NCI-H1105 (cell line): ENCODE measurements at places on chromosomes 7 and 10.
A peak's percentile ranks its signal among the peaks of the same experiment; 100 is the strongest.

DNA sequence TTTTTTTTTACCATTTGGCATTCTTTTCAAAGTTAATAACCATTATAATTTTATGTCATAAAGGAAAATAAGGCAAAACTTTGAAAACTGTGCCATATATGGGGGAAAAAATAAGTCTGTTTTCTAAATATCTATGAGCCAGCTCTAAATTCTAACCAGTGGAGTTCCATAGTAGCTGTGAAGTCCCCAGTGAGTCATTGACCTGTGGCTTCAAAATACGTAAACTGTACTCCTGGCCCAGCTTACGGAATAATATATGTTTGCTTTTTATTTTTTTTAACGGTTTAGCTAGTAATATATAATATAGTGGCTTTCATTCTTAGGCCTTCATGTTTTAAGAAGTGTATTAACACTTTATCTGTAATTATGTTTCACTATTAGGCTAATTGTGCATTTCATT lies 20.5 kb downstream of the ZRANB1 start:
- no peak for DNase-seq

DNA sequence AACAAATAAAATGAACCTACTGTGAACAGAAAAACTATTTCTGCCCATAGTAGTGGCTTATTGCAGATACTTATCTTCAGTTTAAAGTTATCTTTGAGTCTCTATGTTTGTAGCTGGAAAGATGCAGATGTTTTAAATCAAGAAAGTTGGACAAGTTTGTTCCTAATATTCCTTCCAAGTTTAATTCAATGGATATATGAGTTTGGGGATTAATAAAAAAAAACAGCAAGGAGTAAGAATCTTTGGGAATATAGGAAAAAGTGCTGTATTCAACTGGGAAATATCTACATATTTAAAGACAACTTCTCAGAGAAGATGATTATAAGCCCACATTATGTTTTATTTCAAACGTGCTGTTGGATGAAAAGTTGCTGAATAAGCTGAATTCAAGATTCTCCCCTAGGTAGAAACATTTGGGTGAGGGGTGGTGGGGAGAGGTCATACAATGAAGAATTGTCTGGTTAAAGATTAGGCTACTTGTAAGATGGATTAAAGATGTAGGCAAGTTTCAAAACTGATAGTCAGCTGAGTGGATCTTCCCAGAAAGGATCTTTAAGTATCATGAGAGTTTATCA lies 1135.2 kb downstream of the CNTNAP2 start:
- no peak for DNase-seq

- DNase-seq = peak; percentile 32
Measured at GRCh38 chr10:59709395-59710125, at the start of gene SLC16A9. Gene SLC16A9 (minus strand): TSS chr10:59709850. CDS start chr10:59684291, 25,559 bp downstream.

DNA sequence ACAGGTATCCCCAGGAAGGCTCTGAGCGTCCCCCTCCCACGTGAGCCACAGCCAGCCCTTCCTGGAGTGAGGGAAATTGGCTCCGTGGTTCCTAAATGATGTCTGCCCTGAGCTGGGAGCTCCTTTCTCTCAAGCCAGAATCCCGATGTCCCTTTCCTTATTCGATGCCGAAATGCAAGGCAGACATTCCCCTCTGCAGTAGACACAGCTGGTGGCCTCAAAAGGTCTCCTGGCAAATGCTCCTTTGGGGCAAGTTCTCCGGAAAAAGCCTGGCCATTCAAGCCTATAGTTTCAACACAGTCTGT lies 98.9 kb downstream of the HIP1 start:
- DNase-seq = no peak

GRCh38 chr10:127854769-127855590 lies 37.8 kb downstream of the CLRN3 start:
- no peak for DNase-seq

DNA sequence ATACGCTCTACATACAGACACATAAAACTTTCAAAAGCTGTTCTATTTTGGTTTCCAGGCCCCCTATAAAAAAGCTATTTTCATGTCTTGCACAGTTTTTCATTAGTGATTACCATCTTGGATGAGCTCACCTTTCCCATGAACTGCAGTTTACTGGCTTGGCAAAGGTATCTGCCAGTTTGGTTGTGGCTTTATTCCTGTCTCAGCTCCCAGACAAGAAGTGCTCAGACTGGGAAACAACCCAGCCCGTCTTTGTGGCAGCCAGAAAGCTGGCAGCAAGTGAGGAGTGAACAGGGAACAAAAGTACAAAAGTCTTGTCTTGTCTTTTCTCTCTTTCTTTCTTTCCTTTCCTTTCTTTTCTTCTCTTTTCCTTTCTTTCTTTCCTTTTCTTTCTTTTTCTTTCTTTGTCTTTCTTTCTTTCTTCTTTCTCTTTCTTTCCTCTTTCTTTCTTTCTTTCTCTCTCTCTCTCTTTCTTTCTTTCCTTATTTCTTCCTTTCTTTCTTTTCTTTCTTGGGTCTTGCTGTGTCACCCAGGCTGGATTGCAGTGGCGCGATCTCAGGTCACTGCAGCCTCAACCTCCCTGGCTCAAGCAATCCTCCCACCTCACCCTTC lies 138.8 kb downstream of the CFAP58 start:
- DNase-seq = no peak

DNA sequence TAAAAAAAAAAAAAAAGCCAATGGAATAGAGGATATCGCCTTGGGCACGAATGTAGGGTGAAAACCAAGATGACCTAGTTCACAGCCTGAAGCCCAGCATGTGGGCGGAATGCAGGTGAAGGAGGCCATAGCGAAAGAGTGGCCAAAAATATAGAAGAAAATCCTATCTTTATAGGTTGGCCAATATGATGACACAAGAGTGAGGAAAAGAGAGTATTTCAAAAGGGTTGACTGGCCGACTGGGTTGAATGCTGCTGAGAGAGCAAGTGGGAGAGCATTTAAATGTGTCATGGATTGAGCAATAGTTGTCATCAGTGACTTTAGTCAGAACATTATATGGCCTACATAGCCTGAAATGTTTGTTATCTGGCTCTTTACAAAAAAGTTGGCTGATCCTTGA lies 17.2 kb upstream of the GLI3 start:
- no peak for DNase-seq

- no peak for DNase-seq
Measured at GRCh38 chr7:610141-610530, 90.5 kb upstream of the PDGFA start.

DNA sequence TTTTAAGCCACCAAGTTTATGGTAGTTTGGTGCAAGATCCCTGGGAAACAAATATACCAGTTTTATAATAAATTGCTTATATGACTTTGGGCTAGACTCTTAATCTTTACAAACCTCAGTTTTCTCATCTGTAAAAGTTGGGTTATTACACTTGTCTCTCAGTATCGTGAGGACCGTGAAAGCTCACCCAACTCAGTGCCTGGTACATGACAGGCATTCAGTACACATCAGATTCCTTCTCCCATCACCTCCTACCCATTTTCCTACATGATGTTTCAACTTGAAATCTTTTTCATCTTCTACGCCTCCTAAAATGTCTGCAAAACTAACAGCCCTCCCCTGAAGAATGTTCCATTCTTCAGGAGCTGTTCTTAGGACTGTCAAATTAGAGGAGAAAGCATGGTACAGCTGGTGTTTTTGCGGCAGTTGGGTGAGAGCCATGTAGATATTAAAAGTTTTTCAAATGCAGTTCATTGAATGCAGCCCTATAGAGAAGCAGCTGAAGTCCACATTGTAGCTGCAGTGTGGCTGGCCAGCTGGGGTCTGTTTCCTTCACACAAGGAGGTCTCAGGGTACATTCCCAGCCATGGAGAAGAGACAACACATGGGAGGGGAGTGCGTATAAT lies 812.8 kb downstream of the LRMDA start:
- DNase-seq = no peak

DNA sequence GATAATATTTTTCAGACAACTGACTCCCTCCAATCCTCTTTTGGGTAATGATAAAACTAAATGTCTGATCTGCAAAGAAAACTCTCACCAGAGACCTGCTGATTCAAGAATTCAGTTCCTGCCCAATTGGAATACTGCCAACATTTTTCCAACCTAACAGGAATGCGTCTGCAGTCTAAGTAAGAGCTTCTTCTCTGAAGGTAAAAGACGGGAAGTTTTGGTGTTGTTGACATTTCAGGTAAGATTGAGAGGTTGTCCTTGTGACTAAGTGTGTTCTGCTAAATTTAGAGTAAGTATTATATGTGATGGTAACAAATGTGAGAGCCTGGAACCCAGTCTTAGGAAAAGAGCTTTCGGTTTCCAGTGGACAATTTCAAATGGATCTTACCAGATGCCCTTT lies 17.6 kb downstream of the IFIT5 start:
- DNase-seq = no peak

- no peak for DNase-seq
Measured at GRCh38 chr7:17412883-17413282, 114.4 kb downstream of the AHR start.

- no peak for DNase-seq
Measured at GRCh38 chr7:128831178-128831993, 1.2 kb downstream of the FLNC start.
